Renal cortical epithelial cell (primary cell): ENCODE measurements at places on chromosomes 6 and 20. TPM values are rescaled to one million over a fixed set of nuclear protein-coding genes. Genes with fewer than 3 reads are reported as not detected.

GRCh38 chr20:2022163-2022562 is 28.3 kb upstream of the PDYN start:
- peak; percentile 78 for DNase-seq

GRCh38 chr20:8118039-8118438 is 14.0 kb upstream of the PLCB1 start:
- DNase-seq = no peak

The CD24 gene
- 2,116 and 7,557 TPM in 2 replicates for total RNA-seq

The FAM209B gene
- not detected in 2 replicates for total RNA-seq

The PPP1R3G gene
- total RNA-seq = 4.7 and 6.3 TPM in 2 replicates

DNA sequence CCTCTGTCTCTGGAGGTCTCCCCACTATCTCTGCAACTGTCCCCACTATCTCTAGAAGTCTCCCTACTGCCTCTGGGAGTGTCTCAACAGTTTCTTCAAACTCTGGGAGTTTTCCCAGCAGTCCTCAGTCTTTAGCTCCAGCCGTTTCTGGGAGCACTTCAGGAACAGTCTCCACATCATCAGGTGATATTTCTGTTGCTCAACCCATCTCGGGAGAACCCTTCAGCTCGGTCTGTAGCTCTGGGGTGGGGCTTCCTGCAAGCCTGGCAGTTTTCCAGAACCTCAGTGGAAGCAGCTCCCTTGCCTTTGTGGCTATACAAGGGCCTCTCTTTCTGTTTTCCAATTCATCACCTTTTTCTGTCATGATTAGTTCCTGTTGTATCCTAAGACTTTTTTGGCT is 3.0 kb upstream of the SFTA2 start:
- peak; percentile 71 for DNase-seq

- no peak for DNase-seq
Observed at GRCh38 chr20:49966861-49967260, 15.9 kb upstream of the SNAI1 start.

- no peak for DNase-seq
Observed at GRCh38 chr6:107646176-107646575, 156.3 kb downstream of the SOBP start.

GRCh38 chr6:129491436-129491835 is 218.5 kb downstream of the ARHGAP18 start:
- DNase-seq = no peak

- DNase-seq = peak; percentile 99
Observed at GRCh38 chr6:32819729-32820128, 2.9 kb upstream of the HLA-DOB start.

The UBE2C gene
- total RNA-seq = 0.75 and 16.7 TPM in 2 replicates
